Activated T-helper 1 cell treated with anti-CD3 and anti-CD28 coated beads, Interleukin-2, amount 50 U/mL, for 16 hours (primary cell): ENCODE measurements at places on chromosomes 16 and 17.
A peak's percentile ranks its signal among the peaks of the same experiment; 100 is the strongest.

DNA sequence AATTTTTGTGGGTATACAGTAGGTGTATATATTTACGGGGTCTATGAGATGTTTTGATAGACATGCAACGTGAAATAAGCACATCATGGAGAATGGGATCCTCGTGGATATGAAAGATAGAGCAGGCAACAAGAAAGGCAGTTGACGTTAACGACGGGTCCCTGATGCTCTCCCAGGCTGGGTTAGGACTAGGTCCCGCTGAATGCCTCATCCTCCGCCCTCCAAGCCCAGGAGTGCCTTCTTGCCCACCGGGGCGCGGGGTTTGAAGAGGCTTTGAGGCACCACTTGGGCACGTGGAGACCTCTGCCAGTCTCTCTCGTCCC, 9.5 kb upstream of the ZFP90 start:
- DNase-seq, result no peak

GRCh38 chr17:55398689-55399088, 22.9 kb downstream of the MMD start:
- DNase-seq, result no peak

DNA sequence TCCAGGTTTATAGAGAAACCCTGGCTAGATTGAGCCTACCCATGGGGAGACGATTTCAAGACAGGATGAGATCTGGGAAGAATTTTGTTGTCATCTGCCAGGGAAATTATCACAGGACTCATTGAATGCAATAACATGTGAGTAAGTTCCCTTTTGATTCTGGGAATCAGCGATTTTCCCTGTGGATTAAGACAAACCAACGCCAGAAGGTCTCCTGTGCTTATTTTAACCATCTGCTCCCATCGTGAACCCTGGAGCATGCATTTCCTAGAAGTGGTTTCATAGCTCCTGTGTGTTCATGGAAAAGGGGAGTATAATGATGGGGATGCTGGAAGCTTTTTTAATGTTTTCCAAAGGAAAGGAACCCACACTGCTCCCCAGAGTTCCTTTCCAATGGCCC, 21.0 kb upstream of the ARHGAP44 start:
- DNase-seq, result no peak

DNA sequence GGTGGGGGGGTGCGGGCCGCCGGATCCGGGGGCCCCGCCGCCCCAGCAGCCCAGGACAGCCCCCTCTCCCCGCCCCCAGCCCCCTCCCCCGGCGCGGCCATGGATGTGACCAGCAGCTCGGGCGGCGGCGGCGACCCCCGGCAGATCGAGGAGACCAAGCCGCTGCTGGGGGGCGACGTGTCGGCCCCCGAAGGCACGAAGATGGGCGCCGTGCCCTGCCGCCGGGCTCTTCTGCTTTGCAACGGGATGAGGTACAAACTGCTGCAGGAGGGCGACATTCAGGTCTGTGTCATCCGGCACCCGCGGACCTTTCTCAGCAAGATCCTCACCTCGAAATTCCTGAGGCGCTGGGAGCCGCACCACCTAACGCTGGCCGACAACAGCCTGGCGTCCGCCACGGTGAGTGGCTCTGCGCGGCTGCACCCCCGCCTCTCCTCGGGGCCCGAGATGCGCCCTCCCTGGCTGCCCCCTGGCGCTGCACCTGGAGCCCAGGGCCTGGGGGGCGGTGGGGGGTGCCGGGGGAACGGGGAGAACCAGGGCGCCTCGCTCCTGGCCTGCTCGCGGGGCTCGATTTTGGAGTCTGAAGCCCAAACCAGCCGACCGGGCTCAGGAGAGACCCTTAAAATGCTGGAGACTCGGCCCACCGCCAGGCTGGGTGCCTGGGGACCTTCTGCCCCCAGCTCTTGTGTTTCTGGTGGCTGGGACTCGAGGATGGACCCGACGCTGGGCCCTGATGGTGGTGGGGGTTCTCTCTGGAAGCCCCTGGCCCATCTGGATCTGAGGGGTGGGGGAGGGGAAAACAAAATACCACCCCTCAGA, 744 bp downstream of the CMIP start:
- no peak for DNase-seq

GRCh38 chr16:19419698-19420075, 2.0 kb downstream of the TMC5 start:
- no peak for DNase-seq

DNA sequence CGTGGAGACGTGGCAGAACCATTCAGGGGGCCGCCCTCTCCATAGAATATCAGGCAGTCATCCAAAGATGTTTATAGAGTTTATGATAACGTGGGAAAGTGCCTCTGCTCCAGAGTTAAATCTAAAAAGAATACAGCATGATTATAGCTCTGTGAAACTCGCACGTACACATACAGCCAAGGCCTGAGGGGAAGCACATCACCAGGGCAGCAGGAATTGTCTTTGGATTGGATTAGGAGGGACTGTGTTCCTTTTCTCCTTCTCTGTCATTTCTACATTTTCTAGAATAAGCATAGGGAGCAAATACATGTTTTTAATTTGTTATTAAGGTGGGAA, 26.9 kb downstream of the EEF2K start:
- DNase-seq, result no peak

GRCh38 chr17:45132572-45133463, 503 bp upstream of the PLCD3 start:
- DNase-seq, result peak; percentile 52

- DNase-seq, result no peak
These were observed 43.4 kb downstream of the TNFRSF13B start for GRCh38 chr17:16928406-16929034.

DNA sequence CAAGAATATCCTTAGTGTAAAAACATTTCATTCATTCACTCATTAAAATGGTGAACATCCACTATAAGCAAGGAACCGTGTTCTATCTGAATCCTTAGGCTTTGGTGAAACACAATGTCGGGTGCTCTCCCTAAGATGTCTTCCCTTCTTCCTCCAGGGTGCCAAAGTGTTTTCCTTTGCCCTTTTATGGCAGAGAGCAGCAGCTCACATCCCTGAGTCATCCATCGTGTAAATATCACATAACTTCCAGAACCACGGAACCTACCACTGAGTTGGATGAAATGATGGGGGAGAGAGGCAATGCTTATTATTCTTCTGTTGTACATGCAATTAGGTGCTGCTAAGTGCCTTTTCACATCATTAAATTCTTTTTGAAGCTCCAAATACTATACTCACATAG, 50.2 kb downstream of the DNAH3 start:
- no peak for DNase-seq

- no peak for DNase-seq
These were observed 2.1 kb downstream of the IRX5 start for GRCh38 chr16:54932737-54933254.

GRCh38 chr16:85110105-85110504, 2.2 kb downstream of the CIBAR2 start:
- no peak for DNase-seq

DNA sequence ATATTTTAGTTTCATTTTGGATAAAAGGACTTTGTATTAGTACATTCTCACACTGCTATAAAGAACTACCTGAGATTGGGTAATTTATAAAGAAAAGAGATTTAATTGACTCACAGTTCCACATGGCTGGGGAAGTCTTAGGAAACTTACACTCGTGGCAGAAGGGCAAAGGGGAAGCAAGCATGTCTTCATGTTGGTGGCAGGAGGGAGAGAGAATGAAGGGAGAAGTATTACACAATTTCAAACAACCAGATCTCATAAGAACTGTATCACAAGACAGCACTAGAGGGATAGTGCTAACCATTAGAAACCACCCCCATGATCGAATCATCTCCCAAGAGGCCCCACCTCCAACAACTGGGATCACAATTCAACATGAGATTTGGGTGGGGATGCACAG, 142.9 kb downstream of the USP31 start:
- DNase-seq, result no peak

DNA sequence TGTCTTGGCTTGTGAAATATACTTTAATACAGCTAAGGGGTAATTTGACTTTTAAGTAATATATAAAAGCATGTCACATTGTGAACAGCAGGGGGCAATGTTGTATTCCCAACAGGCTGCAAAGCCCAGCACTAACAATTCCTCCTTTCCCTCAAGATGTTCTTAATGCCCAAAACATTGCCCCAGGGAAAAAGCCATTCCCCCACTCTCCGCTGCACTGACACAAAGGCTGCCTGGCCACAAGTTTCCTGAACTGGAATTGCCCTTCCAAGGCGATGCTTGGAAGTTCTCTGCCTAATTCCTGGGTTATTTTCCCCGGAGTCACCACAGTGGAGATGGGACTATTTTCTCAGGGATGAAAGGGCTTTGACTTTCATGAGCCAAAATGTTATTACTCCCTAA, 27.2 kb downstream of the CLEC16A start:
- no peak for DNase-seq

DNA sequence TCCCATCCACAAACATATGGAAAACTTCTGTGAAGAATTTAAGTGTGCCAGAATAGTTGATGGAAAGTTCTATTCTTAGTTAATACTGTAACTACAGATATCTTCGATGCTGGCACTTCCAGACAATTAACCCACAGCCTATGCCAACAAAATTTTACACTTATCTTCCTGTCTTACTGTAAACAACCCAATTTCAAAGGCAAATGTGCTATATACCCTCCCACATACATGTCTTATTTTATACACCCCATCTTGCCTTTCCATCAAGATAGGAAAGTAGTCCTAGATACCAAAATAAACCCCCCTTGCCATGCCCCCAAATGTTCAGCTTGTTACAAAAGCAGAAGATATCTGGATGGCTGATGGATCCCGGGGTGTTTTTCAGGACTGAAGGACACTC, 306.3 kb downstream of the SLC39A11 start:
- no peak for DNase-seq

GRCh38 chr17:69874175-69874670, 200.8 kb upstream of the KCNJ16 start:
- DNase-seq, result no peak

DNA sequence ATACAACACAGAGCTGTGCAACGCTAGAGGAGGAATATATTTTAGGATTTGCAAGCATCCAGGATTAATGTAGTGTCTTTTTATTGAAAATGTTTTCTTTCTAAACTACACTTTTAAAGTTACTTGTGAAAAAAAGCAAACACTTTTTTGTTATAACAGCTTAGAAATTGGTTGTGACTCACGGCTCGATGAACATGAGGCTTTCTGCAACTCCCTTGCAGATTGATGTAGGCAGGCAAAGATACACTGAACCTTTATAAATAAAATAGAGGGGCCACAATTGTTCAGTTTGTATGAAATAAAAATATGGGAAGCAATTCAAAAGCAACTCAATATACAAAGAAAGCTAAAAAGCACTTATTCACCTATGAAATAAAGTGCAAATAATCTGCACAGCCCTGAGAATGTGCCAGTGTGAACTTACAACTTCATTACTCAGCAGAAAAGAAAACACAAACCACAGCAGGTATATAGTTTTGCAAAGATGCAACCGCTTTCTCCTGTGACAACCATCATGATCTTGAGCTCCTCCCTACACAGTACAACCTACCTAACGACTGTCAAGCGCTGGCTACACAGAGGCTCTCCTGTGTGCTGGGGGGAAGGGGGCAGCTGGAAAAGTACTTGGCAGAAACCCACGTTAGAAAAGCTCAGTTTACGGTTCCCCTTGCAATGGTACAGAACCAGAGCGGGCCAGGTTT, 948 bp downstream of the LUC7L start:
- DNase-seq, result no peak

DNA sequence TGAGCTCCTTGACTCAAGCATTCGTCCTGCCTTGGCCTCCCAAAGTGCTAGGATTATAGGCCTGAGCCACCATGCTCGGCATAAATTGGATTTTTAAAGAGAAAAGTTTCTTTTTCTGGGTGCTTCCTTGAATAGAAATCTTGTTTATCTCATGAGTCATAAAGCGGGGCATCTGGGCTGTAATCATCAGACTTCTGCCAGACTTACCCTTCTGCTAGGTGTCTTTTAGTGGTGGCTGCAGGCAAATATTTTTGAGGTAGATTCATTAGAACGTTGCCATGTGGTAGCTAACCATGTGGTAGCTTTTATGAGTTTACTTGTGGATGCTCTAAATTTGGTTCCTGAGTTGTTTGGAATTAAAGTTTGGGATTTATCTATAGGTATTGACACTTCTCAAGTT, 13.4 kb downstream of the PGS1 start:
- DNase-seq, result no peak

DNA sequence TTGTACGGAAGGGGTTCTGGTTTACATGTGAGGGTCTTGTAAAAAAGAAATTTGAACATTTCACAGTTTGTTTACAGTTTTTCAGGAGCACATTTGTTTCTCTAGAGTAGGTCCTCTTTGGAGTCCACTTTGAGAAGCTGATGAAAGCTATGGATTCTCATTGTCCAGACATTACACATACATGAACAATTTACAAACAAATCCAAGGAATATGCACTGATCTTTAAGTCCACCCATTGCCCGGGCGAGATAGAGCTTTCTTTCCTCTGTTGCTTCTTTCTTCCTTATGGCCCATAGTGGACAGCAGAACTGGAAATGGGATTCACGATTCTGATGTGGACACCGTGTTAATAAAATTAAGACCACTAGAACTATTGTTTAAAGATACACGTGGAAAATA, 1.9 kb downstream of the DCAF7 start:
- no peak for DNase-seq

- DNase-seq, result no peak
These were observed 336.1 kb downstream of the MAF start for GRCh38 chr16:79264237-79265109.

DNA sequence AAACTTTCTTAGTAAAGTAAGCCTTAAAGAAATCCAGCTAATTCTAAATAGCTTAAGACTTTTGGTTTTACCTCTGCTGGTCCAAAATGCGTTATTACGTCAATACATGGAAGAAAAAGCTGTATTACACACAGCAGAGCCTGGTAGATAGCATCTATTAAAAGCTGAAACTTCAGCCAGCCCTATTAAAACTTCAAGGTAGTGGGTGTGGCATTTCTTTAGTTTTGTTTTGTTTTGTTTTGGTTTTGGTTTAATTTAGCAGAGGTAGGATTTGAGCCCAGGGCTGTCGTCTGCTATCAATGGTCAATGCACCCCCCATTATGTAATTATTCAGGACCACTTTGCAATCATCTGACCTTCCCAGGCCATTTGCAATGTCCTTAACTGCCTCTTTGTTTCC, 318.4 kb upstream of the MAF start:
- DNase-seq, result no peak

GRCh38 chr16:53087101-53087500, 32.3 kb downstream of the CHD9 start:
- no peak for DNase-seq

DNA sequence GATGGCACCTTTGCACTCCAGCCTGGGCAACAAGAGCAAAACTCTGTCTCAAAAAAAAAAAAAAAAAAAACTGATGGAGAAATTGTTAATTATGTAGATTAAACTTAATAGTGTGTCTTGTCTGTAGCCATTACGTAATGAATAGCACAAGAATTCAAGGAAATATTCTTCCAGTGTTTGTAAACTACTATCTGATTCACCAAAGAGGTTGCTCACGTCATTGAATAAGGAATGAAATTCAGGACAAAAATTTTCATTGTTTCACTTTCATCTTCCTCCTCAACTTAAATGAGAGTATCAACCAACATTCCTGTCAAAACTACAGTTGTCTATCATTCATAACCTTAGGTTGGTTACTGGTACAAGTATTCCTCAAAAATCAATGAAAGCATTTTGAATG, 30.7 kb upstream of the MYO18A start:
- DNase-seq, result no peak
